ENCODE measurements at places on chromosomes 13 and 19.

DNA sequence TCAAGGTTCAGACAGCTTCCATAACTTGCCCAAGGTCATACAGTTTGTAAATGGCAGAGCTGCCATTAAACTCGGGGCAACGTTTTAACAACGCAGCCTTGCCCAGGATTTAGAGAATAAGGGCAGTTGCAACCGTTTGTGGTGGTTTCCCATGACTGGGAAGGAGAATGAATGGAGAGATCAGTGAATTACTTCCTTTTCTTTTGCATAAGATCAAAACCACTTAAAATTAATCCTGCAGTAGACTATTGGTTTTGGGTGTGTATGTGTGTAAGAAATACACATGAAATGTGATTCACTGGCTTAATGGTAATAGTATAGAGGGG, 179.1 kb upstream of the MIR17HG start:
- no peak for DNase-seq

GRCh38 chr13:68627379-68627778, 1397.2 kb upstream of the PCDH9 start:
- DNase-seq: no peak

- DNase-seq: no peak
Observed at GRCh38 chr13:100517135-100517534, 71.5 kb downstream of the GGACT start.

DNA sequence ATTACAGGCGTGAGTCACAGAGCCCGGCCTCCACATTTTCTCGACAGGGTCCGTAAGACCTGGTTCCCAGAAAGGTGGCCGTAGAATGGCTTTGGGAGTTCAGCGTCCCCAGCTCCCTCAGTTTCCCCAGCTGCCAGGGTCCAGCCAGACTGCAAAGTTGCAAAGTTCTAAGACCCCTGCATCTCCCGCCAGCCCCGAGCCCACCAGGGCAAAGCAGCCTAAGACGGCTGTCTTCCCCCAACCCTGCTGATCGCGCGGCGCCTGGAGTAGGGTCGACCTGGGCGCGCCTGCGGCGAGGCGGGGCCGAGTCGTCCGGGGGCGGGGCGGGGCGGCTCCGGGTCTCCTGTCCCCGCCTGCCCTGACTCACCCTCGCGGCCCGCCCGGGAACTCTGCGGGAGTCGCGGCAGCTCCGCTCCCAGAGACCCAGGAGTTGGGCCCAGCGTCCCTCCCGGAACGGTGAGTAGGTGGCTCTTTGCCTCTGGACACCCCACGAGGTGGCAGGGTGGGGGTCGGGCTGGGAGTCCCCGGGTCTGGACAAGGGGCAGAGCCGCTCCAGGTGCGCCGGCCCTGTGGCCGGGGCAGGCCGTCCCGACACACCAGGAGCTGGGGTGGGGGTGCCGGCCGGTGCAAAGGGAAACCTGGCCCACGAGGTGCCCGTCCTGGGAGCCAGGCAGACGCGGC, at the start of gene LRRC8E:
LRRC8E (plus strand) TSS at position 366 of the 681 bp plus-strand sequence. CDS start 7,094 bp downstream, outside the sequence.
- DNase-seq: peak; percentile 60

- DNase-seq: no peak
Observed at GRCh38 chr19:40768869-40769268, 6.5 kb upstream of the MIA start.

DNA sequence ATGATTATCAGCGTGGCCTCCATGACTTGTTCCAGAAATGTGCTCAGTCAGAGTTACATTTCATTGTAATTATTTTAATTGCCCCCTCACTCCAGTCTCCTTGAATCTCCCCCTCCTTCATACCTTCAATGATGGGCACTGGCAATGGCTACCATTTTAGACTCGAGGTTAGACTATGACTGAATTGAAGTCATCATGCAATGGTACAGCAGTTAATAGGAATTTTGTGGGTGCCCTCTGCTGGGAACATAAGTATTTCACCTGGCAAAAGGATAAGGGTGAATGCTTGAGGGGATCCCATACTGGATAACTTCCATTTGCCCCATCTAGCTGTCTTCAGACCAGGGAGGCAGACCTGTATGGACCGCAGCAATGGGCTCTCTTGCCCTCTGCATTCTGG, 32.2 kb upstream of the USP12 start:
- no peak for DNase-seq

GRCh38 chr19:53945441-53945840, 17.3 kb upstream of the CACNG8 start:
- DNase-seq: no peak
